Left ventricle myocardium inferior (tissue), 1 donor: ENCODE measurements at places on chromosomes 1 and 21.

- DNase-seq, result no peak
Measured at GRCh38 chr1:182235604-182235951, 156.0 kb downstream of the GLUL start.

GRCh38 chr1:6220236-6220635, 14.3 kb downstream of the RNF207 start:
- no peak for DNase-seq

- no peak for DNase-seq
Measured at GRCh38 chr1:112698366-112699310, 8.3 kb downstream of the RHOC start.

DNA sequence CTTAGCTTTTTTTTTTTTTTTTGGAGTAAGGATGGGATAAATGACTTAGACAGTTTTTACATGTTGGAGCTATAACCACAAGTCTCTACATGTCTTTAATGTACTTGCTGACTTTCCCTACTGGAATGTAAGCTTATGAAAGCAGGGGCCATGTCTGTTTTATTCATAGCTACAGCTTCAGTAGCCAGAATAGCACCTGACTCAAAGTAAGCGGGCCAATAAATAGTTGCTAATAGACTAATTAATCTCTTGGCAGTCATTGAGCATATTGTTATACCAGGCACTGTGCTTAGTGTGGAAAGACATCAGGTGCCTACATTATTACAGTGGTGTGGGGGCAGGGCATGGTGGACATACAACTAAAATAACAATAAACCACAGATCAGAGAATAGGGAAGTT, 84.4 kb upstream of the HOOK1 start:
- DNase-seq, result no peak

DNA sequence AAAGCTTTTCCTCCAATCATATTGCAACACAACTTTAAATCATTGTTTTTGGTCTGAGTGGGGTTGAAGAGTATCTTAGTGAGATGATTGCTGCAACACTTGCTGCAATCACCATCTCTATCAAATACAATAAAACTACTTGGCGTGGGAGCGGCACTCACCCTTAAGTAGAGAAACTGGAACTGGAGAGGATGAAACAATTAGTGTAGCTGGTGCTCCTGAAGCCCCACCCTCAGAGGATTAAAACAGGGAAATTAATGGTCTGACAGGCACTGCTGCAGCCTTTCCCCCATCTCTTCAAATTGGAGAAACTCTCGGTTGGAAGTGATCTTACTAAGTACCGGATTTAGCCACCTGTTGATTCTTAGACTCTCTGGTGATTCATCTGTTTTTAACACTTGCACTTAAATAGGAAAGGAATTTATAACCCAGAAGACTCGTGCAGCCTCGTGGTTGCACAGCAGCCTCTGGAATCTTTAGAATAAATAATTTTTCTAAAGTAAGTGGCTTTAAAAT, 80.5 kb upstream of the KIF26B start:
- DNase-seq, result no peak

- no peak for DNase-seq
Measured at GRCh38 chr1:38872401-38873026, 634 bp downstream of the MYCBP start.

DNA sequence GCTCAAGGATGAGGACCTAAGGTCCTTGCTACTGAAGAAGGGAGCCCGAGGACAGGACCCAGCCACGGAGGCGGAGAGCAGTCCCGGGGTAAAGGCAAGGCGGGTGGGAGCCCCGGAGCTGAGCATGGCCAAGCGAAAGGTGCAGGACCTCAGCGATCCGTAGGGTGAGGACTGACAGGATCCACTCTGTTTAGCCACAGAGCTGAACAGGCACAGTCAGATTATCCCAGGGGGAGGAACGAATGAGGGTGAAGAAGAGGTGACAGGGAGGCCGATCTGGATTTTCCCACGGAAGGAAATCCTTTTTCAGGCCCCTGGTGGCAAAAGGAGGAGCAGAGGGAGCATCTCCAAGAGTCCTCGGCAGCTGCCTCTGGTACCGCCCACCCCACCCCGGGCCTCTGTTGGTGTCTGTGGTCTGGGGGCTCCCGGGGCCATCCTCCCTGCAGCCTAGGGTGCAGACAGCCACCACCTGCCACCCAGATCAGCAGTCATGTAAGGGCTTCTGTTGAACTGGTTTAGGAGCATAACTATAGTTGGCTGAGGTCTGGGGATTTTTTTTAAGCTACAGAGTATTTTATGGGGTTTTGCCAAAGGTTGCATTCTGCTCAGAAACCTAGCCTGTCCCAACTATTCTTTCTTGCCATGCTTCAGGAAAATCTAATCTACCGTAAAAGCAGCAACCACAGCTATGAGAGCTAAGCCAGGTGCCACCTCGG, 32.3 kb upstream of the LBR start:
- DNase-seq, result no peak

GRCh38 chr1:206896261-206896660, 982 bp upstream of the IL24 start:
- no peak for DNase-seq

DNA sequence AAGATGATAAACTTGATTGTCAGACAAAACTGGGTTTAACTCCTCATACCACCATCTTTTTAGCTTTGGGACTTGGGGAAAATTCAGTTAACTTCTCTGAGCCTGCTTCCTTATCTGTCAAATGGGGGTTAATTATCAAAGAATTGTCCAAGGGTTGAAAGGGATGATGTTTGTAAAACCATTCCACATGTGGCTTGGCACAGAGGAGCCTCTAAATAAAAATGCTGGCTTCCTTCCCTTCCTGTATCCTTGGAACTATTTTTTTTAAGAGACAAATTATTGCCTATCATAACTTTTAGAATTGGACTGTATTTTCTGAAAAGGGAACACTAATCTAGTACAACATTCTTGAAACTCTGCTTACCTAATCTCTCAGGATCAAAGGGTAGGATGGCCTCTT, 143.4 kb upstream of the USP24 start:
- DNase-seq, result no peak

DNA sequence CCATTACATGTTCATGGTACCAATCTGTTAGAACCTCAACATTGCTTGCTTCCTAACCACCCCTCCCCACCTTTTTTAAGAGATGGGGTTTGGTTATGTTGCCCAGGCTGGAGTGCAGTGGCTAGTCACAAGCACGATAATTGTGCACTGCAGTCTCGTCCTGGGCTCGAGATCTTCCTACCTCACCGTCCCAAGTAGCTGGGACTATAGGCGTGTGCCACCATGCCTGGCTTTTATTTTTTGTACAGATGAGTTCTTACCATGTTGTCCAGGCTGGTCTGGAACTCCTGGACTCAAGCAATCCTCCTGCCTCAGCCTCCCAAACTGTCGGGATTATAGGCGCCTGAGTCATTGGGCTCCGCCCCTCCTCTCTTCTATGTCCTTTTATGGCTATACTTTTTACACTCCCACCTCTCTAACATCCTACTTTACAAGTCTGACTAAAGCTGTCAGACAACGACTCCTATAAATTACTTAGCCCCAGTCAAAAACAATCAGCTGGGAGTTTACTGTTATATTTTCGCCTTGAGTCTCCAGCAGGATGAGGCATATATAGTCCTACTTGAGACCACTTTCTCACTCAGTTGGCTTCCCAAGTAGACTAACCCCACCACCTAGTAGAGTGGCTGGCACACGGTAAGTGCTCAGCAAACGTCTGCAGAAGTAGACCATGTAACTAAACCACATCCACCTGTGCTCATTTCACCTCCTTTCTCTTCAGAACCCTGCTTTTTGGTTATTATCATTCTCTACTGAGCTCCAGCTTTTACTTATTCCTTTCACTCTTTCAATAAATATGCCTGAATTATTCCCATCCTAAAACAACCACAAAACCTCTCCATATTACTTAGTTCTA, 13.8 kb downstream of the ENSA start:
- no peak for DNase-seq

DNA sequence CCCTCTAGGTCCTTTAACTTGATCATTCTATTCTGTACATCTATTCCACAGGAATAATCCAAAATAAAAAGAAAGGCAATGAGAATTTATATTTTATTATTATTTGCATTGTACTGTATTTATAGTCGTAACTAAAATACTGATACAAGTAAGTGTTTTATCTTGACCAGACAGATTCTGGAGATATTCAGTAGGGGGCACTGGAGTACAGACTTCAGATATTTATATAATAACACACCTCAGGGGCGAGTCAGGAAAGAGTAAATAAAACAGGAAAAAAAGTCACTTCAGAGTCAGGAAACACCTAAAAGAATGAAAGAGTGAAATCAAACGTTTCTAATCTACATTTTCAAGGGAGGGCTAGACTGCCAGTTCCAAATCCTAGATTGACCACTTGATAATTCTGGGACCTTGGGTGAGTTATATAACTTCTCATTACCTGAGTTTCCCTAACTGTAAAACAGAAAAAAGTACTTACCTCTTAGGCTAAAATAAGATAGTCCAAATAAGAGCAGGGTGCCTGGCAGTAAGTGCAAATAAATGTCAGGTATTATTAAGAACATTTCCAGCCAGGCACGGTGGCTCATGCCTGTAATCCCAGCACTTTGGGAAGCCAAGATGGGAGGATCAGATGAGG, 31.1 kb upstream of the MTF1 start:
- DNase-seq, result no peak

DNA sequence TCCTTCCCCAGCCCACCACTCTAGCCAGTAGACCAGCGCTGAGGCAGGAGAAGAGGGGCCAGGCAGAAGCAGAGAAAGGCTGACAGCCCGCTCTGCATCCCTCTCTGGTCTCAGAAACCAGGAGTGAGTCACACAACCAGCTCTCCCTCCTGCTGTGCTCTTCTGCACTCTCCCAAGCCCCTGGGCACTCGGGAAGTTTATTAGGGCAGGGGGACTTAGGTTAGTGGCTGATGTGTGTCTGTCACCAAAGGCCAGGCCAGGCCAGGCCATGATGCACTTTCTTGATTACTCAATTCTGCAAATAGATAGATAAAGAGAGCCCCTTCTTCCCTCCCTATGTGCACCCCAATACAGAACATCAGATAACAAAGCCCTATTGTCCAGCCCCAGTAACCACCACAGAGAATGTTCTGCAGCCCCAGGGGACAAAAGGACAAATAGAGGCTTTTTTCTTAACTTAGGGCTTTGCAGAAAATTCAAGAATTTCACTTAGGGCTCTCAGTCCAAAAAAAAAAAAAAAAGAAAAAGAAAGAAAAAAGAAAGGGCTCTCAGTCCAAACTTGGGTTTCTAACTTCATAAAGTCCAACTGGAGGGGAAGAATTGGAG, 52.9 kb upstream of the CNTN2 start:
- no peak for DNase-seq

DNA sequence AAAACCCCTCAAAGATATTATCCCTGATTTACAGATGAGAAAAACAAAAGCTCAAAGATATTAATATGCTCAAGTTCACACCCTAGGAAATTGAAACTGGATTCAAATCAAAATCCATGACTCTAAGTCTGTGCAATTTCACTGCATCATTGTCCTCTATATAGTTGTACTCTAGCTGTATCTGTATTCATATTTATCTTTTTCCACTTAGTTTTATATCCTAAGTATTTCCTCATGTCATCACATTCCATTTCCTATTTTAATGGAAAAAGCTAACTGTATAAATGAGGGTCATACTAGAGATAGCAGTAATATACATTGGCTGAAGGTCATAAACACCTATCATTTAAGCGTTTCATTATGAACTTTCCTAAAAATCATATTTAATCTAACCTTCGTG, 42.2 kb upstream of the RALGPS2 start:
- DNase-seq, result no peak

GRCh38 chr21:27477296-27477695, 510.4 kb upstream of the ADAMTS5 start:
- DNase-seq, result no peak
